Osteocyte (in vitro differentiated cells): ENCODE measurements at places on chromosomes 1 and 21. TPM values are rescaled to one million over a fixed set of nuclear protein-coding genes. Genes with fewer than 3 reads are reported as not detected.

The PCSK9 gene
- 2.2 and 2.3 TPM in 2 replicates for total RNA-seq

DNA sequence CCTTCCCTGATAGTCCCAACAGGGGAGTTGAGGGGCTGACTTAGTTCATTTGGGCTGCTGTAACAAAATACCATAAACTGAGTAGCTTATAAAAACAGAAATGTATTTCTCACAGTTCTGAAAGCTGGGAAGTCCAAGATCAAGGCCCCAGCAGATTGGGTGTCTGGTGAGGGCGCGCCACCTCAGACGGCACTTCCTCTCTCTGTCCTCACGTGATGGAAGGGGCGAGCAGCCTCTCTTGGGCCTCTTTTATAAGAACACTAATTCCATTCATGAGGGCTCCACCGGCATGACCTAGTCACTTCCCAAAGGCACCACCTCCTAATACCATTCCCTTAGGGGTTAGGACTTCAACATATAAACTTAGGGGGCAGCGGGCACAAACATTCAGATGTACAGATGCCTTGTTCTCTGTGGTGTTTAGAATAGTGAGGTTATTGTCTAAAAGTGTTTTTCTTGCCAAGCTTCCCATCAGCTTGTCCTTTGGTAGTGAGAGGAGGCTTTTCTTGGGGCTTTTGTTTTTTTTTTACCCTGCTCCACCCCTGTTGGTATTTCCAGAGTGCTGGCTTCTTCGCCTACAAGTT, 20.3 kb downstream of the NIPAL3 start:
- H3K4me1 ChIP-seq, result peaks cover 16% of the 10 kb centered on the region
- no peaks in the 10 kb centered on the region for H3K27me3 ChIP-seq
- no peak for DNase-seq
- no peak overlapping the region for H3K27ac ChIP-seq
- peaks cover 6% of the 10 kb centered on the region for H3K36me3 ChIP-seq

GRCh38 chr1:207818971-207819451, 67.2 kb downstream of the CD46 start:
- H3K36me3 ChIP-seq, result peaks cover 6% of the 10 kb centered on the region
- no peak for DNase-seq
- H3K4me3 ChIP-seq, result peak overlapping the region; percentile 58
- H3K27me3 ChIP-seq, result no peaks in the 10 kb centered on the region
- H3K27ac ChIP-seq, result peak overlapping the region; percentile 72

DNA sequence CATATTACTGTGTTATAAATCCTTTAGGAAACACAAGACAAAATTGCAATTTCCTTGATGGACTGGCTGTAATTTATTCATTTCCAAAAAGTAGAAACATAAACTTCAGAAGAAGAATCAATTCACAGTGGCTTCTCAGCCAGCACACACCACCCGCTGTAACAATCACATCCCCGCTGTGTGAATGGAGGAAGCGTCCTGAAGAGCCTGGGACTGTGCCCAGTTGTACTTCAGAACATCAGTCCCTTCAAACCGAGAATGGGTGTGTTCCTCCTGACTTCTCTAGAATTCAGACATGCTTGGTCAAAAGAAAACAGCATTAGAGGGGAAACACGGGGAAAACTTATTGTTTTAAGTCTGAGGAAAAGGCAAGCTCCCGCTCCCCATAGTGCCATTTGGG, 28.8 kb upstream of the CD84 start:
- no peaks in the 10 kb centered on the region for H3K4me1 ChIP-seq
- H3K36me3 ChIP-seq, result no peaks in the 10 kb centered on the region
- no peak overlapping the region for H3K27ac ChIP-seq
- H3K4me3 ChIP-seq, result no peak overlapping the region

DNA sequence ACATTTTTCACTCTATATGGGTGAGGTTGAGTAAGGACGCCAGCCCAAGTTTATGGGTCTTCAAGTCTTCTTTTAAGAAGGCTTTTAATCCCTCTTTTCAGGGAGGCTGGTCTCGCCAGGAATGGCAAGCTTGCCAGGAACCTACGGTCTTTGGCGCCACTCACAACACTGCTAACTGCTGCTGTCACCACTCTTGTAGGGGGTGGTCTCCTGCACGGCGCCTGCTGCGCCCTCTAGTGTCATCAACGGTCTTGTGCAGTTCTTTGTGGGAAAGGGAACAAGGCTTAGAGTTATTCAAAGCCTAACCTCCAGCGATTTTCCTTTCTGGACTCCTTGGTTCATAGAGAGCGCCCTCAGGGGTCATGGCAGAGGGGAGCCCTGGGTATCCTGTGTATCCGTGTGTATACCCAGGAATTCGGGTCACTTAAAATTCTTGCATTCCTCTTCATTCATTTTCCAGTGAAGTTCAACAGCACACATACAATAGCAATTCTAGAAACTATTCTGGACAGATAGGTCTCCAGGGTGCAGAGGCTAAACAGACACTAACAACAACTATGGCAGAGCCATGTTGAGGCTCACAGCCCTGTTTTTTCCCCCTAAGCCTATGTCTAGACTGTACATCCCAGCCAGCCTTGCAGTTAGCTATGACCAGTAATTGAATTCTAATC, 392.8 kb upstream of the CAMK1G start:
- no peak for DNase-seq
- no peaks in the 10 kb centered on the region for H3K4me1 ChIP-seq
- H3K27me3 ChIP-seq, result peaks cover 10% of the 10 kb centered on the region
- H3K27ac ChIP-seq, result no peak overlapping the region
- no peaks in the 10 kb centered on the region for H3K36me3 ChIP-seq

The CLEC20A gene
- total RNA-seq, result not detected in 2 replicates
